ENCODE measurements at places on chromosomes 1 and 21. TPM values are rescaled to one million over a fixed set of nuclear protein-coding genes. Genes with fewer than 3 reads are reported as not detected.

The CBR3 gene
- total RNA-seq: not detected

- H3K27ac ChIP-seq: no peak overlapping the region
- H3K4me1 ChIP-seq: no peaks in the 10 kb centered on the region
- H3K4me3 ChIP-seq: no peak overlapping the region
- no peaks in the 10 kb centered on the region for H3K27me3 ChIP-seq
These were observed 11.8 kb upstream of the RAP1GAP start for GRCh38 chr1:21680918-21681317.

- H3K4me3 ChIP-seq: no peak overlapping the region
- H3K27ac ChIP-seq: no peak overlapping the region
- no peak for DNase-seq
These were observed 136.5 kb downstream of the TSEN15 start for GRCh38 chr1:184188037-184188436.

- H3K4me1 ChIP-seq: no peaks in the 10 kb centered on the region
- H3K27me3 ChIP-seq: no peaks in the 10 kb centered on the region
- no peak overlapping the region for H3K27ac ChIP-seq
- H3K36me3 ChIP-seq: no peaks in the 10 kb centered on the region
- no peak overlapping the region for H3K4me3 ChIP-seq
These were observed 1.1 kb upstream of the SLC2A7 start for GRCh38 chr1:9027307-9027706.

DNA sequence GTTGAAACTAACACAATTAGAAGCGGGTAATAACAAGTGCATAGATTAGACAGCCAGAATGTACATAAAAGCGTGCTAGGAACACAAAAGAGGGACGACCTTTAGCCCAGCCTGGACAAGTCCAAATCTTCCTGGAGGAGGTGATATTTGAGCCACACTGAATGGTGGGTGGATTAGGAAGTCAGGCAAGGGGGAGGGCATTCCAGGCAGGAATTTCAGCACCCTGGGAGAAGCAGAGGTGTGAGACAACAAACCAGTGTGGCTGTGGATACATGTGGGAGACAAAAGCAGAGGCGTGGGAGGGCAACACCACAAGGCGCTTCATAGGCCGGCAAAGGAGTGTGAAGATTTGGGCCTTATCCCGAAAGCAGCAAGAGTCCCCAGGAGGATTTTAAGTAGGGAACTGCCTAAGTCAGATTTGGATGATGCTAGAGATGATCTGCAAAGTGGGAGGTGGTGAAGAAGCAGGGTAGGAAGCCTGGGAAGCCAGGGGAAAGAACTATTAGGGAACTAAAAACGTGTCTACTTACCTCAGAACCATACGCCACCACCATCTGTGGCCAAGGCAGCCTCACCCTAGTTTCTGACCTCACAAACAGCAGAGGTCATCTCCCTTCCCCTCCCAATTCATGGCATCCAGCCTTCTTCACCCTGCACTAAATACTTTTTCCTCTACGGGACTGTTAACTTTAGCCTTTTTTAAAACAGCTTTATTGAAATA lies 81.8 kb downstream of the GLUL start:
- H3K4me1 ChIP-seq: peaks cover 6% of the 10 kb centered on the region
- no peaks in the 10 kb centered on the region for H3K27me3 ChIP-seq
- peak; percentile 93 for DNase-seq
- H3K4me3 ChIP-seq: peak overlapping the region; percentile 34
- H3K27ac ChIP-seq: peak overlapping the region; percentile 5
- no peaks in the 10 kb centered on the region for H3K36me3 ChIP-seq

DNA sequence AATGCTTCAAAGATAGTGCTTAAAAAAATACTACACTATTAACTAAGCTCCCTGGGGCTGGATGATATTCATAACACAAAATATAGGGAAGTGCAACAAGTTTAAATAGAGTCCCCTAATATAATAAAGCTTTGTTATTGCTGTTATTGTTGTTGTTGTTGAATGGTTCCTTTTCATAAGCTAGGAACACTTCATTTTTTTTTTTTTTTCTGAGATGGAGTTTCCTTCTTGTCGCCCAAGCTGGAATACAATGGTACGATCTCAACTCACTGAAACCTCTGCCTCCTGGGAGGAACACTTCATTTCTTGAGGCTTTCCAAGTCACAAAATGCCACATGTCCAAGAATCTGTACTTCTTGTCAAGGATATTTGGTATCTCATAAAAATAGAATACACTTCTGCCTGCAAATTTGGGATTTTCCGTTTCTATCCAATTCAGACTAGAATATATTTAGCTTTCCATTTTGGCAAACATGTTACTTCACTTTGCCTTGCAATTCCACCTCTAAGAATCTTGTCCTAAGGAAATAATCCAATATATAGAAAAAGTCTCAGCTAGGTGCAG lies 21.1 kb downstream of the WDR47 start:
- H3K27ac ChIP-seq: no peak overlapping the region
- H3K4me1 ChIP-seq: no peaks in the 10 kb centered on the region
- no peaks in the 10 kb centered on the region for H3K27me3 ChIP-seq
- H3K4me3 ChIP-seq: no peak overlapping the region
- peaks cover 15% of the 10 kb centered on the region for H3K36me3 ChIP-seq

DNA sequence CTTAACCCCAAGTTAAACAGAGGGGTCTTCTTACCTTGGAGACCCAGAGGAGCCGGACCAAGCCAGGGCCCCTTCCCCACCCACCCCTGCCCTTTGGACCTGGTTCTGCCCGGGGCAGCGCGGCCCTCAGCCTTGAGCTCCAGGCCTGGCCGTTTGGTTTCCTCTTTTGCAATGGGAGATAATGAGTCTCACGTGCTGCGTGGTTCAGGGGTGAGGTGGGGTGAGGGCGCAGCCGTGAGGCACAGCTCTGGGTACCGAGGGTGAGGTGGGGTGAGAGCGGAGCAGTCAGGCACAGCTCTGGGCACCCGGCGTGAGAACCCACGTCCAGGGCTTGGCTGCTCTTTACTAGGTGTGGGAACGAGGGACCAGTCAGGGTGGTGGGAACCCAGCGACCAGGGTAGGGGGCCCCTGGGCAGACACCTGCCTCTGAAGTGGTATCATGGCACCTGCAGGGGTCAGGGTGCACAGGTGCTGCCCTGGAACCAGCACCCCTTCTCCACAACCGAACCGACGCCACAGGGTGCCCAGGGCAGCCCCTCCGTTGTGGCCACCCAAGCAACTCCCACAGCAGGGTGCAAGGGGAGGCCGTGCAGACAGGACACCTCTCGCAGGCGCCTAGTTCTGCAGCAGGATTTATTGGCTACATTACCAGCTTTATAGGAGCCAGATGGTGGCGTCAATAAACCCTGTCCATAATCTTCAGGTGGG lies 182.2 kb downstream of the PRDM16 start:
- DNase-seq: no peak
- H3K4me3 ChIP-seq: no peak overlapping the region
- H3K27me3 ChIP-seq: peaks cover 22% of the 10 kb centered on the region

GRCh38 chr1:2597441-2598328 lies 11.1 kb downstream of the PRXL2B start:
- peak; percentile 42 for DNase-seq
- no peaks in the 10 kb centered on the region for H3K4me1 ChIP-seq
- H3K27ac ChIP-seq: no peak overlapping the region
- no peaks in the 10 kb centered on the region for H3K27me3 ChIP-seq
- H3K36me3 ChIP-seq: no peaks in the 10 kb centered on the region

- H3K36me3 ChIP-seq: no peaks in the 10 kb centered on the region
- no peaks in the 10 kb centered on the region for H3K27me3 ChIP-seq
- H3K27ac ChIP-seq: no peak overlapping the region
- H3K4me3 ChIP-seq: no peak overlapping the region
- no peak for DNase-seq
- H3K4me1 ChIP-seq: no peaks in the 10 kb centered on the region
These were observed 6.6 kb upstream of the MED18 start for GRCh38 chr1:28322194-28322593.

Measured in endodermal cell (in vitro differentiated cells).